ENCODE measurements at places on chromosomes 5 and 9. TPM values are rescaled to one million over a fixed set of nuclear protein-coding genes. Genes with fewer than 3 reads are reported as not detected.

Gene TERT
- 0.35 TPM for total RNA-seq

Gene CAMK4
- total RNA-seq = 5.1 TPM

Gene PCDHGB5
- total RNA-seq = 1.8 TPM

Gene KCNN2
- not detected for total RNA-seq

Gene PPIC
- total RNA-seq = not detected

Gene ASPN
- not detected for total RNA-seq

Gene CCL21
- not detected for total RNA-seq

Gene PRLR
- total RNA-seq = 2.3 TPM

Gene PCDHGA8
- total RNA-seq = 0.54 TPM

Gene NME5
- total RNA-seq = not detected

Gene PCDHB5
- total RNA-seq = not detected

Gene GNA14
- total RNA-seq = not detected

Gene SLC45A2
- total RNA-seq = not detected

Gene CEP72
- 17.4 TPM for total RNA-seq

Gene ACER2
- total RNA-seq = 2.0 TPM

Gene FAM151B
- 0.47 TPM for total RNA-seq

Gene FOXI1
- not detected for total RNA-seq

Gene PCDHGC5
- total RNA-seq = 0.24 TPM

Gene POLK
- 29.0 TPM for total RNA-seq

Gene NDUFAF2
- total RNA-seq = 20.0 TPM

Gene ANKRD20A1
- 0.54 TPM for total RNA-seq

Gene DNAJC21
- total RNA-seq = 44.0 TPM

Gene SH3RF2
- not detected for total RNA-seq

Gene OSMR
- not detected for total RNA-seq

Gene KIF12
- total RNA-seq = not detected

Gene LRRC70
- 0.84 TPM for total RNA-seq

Gene IGFBPL1
- not detected for total RNA-seq

Gene AQP7
- total RNA-seq = not detected

Gene C1QTNF3
- total RNA-seq = 7.7 TPM

Gene PCDHB11
- total RNA-seq = not detected

Gene GPR150
- total RNA-seq = 0.60 TPM

Measured in activated B cell treated with CpG ODN at 0.5 μM for 24 hours (primary cell).